ENCODE measurements at places on chromosomes 4 and X.
A peak's percentile ranks its signal among the peaks of the same experiment; 100 is the strongest.

DNA sequence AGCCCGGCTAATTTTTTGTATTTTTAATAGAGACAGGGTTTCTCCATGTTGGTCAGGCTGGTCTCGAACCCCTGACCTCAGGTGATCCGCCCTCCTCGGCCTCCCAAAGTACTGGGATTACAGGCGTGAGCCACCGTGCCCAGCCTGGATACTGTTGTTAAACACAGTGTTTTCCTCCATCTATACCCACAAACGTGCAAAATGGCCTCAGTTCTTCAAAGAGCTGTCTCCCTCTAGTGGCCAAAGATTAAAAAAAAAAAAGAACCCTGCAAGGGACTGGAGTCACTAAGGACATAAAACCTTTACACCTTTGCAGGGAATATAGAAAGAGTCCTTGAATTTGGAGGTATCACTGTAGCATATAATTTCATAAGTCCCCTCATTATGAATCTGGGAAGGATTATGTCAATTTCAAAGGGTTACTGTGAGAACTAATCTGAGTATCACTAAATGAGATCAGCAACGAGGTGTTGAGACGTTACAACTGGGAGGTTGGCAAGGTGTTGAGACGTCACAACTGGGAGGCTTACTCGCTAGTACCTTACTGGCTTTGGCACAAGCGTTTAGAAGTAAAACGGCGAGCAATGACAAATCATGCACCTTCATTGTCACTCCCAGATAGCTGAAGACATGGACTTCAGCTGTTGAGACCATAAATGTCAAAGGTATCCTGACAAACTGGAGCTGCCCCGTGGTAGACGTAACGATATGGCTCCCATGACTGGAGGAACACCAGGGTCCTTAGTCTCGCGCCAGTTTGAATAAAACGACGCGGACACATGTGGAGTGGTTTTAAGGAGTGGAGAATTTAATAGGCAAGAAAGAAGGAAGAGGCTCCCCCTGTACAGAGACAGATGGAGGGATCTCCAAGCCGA is 33.4 kb upstream of the ENPP6 start:
- DNase-seq, result peak; percentile 79

- DNase-seq, result no peak
Measured at GRCh38 chrX:24426921-24427746, 38.0 kb upstream of the PDK3 start.

GRCh38 chr4:42519803-42520417 is 122.6 kb downstream of the SHISA3 start:
- DNase-seq, result peak; percentile 63

GRCh38 chrX:124401696-124402095 is 55.3 kb downstream of the SH2D1A start:
- no peak for DNase-seq

- peak; percentile 84 for DNase-seq
Measured at GRCh38 chr4:150960818-150961217, 54.3 kb downstream of the LRBA start.

Data from hematopoietic multipotent progenitor cell treated with erythropoietin and hydrocortisone succinate and interleukin-3 and kit ligand, for 8 days (in vitro differentiated cells).